ENCODE measurements at places on chromosomes 16 and 17. TPM values are rescaled to one million over a fixed set of nuclear protein-coding genes. Genes with fewer than 3 reads are reported as not detected.

GRCh38 chr17:67328026-67328425 is 38.4 kb downstream of the PSMD12 start:
- H3K27me3 ChIP-seq, result no peaks in the 10 kb centered on the region
- H3K4me3 ChIP-seq, result no peak overlapping the region
- H3K4me1 ChIP-seq, result no peaks in the 10 kb centered on the region
- DNase-seq, result no peak
- no peaks in the 10 kb centered on the region for H3K36me3 ChIP-seq

DNA sequence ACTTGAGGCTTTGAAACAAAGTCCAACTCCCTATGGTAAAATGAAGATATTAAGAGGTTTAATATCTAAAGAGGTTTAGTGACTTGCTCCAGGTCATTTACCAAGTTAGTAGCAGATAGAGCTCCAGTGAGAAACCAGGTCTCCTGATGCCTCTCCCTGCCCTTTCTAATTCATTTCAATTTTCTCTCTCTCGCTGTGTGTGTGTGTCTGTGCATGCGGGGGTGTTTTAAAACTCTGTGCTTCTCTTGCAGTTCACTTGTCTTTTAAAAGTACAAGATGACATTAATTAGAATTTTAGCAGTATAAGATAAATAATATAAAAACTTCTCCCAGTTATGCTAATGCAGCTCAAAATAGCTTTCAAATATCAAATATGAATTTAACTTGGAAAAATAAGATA is 8.2 kb upstream of the ZP2 start:
- no peak overlapping the region for H3K27ac ChIP-seq
- no peak overlapping the region for H3K4me3 ChIP-seq
- no peaks in the 10 kb centered on the region for H3K27me3 ChIP-seq
- H3K4me1 ChIP-seq, result peaks cover 5% of the 10 kb centered on the region
- no peaks in the 10 kb centered on the region for H3K36me3 ChIP-seq

DNA sequence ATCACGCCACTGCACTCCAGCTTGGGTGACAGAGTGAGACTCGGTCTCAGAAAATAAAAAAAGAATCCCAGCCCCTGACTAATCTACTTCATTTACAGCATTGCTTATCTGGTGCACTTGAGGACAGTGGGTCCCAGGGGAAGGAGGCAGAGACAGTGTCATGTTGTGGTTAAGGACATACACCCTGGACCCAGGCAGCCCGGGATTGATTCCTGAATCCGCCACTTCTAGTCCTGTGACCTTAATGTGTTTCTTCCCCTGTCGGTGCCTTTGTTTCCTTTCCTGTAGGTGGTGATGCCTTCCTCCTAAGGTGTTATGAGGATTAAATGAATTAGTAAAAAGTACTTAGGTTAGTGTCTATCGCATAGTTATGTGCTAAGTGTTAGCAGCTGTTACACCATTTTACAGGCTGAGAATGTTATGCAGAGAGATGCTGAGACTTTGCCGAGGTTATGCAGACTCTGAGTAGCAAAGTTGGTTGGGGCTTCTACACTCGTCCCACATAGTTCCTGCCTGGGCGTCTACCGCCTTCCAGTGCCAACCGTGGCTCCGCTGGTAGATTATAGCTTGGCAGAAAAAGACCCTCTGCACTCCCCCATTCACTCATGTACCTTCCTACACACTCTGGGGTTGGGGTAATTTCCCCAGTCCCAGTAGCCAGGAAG is 74.8 kb downstream of the RAB11FIP4 start:
- H3K27ac ChIP-seq, result no peak overlapping the region
- H3K27me3 ChIP-seq, result no peaks in the 10 kb centered on the region
- no peaks in the 10 kb centered on the region for H3K36me3 ChIP-seq
- no peak overlapping the region for H3K4me3 ChIP-seq
- peaks cover 2% of the 10 kb centered on the region for H3K4me1 ChIP-seq

- H3K4me1 ChIP-seq, result no peaks in the 10 kb centered on the region
- DNase-seq, result no peak
- H3K36me3 ChIP-seq, result peaks cover 97% of the 10 kb centered on the region
- no peak overlapping the region for H3K4me3 ChIP-seq
- H3K27me3 ChIP-seq, result no peaks in the 10 kb centered on the region
- no peak overlapping the region for H3K27ac ChIP-seq
Observed at GRCh38 chr17:46038414-46038813, 39.4 kb downstream of the STH start.

DNA sequence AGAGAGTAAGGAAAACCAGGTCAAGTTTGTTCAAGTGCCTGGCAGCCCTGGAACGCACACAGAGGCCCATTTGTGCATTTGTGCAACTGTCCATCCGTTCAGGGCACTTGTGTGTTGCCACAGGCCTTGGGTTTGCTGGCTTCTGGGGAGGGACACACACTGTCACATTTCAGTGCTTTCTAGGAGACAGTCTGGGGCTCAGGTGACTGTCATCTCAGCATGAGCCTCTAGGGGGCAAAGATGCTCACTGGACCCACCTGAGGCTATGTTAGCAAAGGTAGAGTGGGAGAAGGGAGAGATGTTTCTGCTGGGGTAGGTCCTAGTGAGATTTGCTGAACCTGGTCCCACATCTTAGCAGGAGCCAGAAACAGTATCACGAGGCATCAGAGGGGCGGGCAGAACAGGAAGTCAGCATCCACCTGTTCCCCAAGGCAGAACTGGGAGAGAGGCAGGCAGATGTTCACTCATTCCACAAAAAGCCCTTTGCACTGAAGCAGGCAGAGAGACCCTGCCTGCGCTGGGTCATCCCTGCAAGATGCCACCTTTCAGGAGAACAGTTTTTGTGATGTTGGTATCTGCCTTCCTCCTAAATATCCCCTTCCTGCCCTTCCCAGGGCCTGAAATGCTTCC is 48.5 kb downstream of the RAI1 start:
- no peak overlapping the region for H3K4me3 ChIP-seq
- peak overlapping the region; percentile 5 for H3K27ac ChIP-seq
- DNase-seq, result peak; percentile 94
- H3K36me3 ChIP-seq, result peaks cover 26% of the 10 kb centered on the region

GRCh38 chr16:27381236-27381635 is 20.7 kb upstream of the IL21R start:
- H3K4me3 ChIP-seq, result no peak overlapping the region
- no peaks in the 10 kb centered on the region for H3K36me3 ChIP-seq
- no peak overlapping the region for H3K27ac ChIP-seq

DNA sequence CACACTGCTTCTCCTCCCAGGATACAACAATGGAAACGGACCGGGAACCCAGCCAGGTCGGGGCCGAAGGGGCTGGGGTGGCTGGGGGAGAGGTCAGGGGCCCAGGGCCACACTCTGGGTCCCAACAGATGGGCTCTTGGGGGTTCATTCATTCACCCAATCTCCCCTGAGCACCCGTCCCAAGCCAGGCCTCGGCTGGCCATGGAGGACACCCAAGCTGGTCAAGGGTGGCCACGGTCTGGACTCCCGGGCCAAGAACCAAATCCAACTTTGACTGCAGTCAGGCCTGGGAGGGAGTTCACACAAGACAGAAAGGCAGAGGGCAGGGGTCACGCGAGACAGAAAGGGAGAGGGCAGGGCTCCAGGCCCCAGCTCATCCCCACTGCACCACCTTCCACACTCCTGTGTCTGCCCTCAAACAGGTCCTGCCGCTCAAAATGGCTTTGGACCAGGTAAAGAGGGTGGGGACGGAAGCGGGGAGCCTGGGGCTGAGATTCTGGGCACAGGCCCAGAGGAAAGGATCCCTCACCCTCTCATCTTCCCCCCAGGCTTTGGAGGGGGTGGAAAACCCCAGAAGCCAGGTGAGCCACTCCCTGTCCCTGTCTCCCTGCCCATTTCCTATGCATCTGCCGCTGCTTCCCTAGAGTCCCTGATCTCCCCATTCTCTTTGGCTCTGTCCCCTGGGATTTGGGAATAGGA is 12.3 kb upstream of the PKMYT1 start:
- no peak overlapping the region for H3K27ac ChIP-seq
- H3K4me1 ChIP-seq, result no peaks in the 10 kb centered on the region
- no peaks in the 10 kb centered on the region for H3K36me3 ChIP-seq
- no peak for DNase-seq

DNA sequence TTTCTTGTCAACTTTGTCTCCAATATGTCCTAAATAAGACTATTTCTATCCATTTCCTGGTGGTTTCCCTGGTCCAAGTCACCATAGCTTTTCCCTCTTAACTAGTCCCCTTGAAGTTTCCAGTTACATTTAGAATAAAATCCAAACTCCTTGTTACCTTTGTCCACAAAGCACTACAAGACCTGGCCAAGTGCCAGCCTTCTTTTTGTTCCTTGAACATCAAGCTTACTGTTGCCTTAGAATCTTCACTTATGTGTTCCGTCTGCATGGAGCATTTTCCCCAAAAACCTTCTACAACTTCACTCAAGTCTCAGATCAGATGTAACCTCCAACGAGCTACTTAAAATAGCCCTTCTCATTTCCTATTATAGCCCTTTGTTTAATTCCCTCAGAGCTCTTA is 101.4 kb downstream of the ITFG1 start:
- H3K4me3 ChIP-seq, result no peak overlapping the region
- H3K27me3 ChIP-seq, result no peaks in the 10 kb centered on the region
- H3K36me3 ChIP-seq, result peaks cover 7% of the 10 kb centered on the region
- H3K27ac ChIP-seq, result no peak overlapping the region
- H3K4me1 ChIP-seq, result no peaks in the 10 kb centered on the region

DNA sequence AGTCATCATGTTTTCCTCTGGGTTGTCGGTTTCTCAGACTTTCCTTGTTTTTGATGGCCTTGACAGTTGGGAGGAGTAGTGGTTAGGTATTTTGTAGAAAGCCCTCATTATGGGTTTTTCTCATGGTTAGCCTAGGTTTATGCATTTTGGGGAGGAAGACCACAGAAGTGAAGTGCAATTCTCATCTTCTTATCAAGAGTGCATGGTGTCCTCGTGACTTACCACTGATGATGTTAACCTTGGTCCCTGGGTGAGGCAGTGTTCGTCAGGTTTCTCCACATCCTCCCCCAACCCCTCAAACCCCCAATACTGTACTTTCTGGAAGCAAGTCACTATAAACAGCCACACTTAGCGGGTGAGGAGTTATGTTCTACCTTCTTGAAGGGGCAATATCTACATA is 42.3 kb downstream of the BPTF start:
- DNase-seq, result no peak
- H3K27me3 ChIP-seq, result no peaks in the 10 kb centered on the region
- H3K4me3 ChIP-seq, result no peak overlapping the region

DNA sequence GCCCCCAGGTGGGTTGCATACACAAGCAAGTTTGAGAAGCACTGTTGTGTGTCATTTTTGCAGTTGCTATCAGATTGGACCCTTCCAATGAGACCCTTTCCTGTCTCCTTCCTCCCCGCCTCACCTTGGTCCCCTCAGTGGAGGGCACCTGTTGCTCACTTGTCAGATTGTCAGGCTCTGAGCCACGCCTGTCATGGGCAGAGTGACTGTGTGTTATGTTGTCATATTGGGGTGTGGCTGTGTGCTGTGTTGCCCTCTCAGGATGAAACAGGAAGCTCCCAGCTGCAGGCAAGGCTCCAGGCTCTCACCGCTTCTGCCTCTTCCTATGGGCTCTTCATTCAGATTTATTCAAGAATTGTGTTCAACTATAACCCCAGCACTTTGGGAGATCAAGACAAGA is 302.9 kb downstream of the CPPED1 start:
- H3K27ac ChIP-seq, result no peak overlapping the region
- no peak overlapping the region for H3K4me3 ChIP-seq
- H3K27me3 ChIP-seq, result no peaks in the 10 kb centered on the region
- DNase-seq, result no peak
- no peaks in the 10 kb centered on the region for H3K4me1 ChIP-seq

GRCh38 chr16:14109782-14110727 is 38.9 kb downstream of the MRTFB start:
- DNase-seq, result no peak
- H3K27ac ChIP-seq, result no peak overlapping the region
- H3K27me3 ChIP-seq, result no peaks in the 10 kb centered on the region
- no peaks in the 10 kb centered on the region for H3K4me1 ChIP-seq
- H3K36me3 ChIP-seq, result no peaks in the 10 kb centered on the region

SLC39A11 gene
- 13.1 TPM for total RNA-seq

RAB26 gene
- 5.4 TPM for total RNA-seq

TNFRSF17 gene
- total RNA-seq, result not detected

TEX14 gene
- 0.07 TPM for total RNA-seq

CDK3 gene
- total RNA-seq, result 10.6 TPM

DBNDD1 gene
- 25.7 TPM for total RNA-seq

CCL7 gene
- total RNA-seq, result not detected

TMEM88 gene
- total RNA-seq, result 24.6 TPM

CCL5 gene
- total RNA-seq, result not detected

Data from endodermal cell (in vitro differentiated cells).